ENCODE measurements at places on chromosomes 7 and 10.

DNA sequence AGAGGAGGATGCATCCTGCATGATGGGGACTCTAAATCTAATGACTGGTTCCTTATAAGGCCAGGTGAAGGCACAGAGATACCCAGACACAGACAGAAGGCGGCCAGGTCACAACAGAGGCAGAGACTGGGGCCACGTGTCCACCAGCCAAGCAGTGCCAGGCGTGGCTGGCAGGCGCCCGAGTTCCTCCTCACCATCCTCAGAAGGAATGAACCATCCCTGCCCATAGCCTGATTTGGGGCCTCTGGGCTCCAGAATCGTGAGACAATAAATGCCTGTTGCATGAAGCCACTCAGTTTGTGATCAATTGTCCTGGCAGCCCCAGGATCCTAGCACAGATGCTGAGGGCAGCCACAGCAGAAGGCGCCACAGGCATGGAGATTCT is 69.0 kb upstream of the TNRC18 start:
- no peak overlapping the region for H3K27ac ChIP-seq
- H3K36me3 ChIP-seq, result no peaks in the 10 kb centered on the region
- peaks cover 12% of the 10 kb centered on the region for H3K4me1 ChIP-seq
- H3K27me3 ChIP-seq, result no peaks in the 10 kb centered on the region

DNA sequence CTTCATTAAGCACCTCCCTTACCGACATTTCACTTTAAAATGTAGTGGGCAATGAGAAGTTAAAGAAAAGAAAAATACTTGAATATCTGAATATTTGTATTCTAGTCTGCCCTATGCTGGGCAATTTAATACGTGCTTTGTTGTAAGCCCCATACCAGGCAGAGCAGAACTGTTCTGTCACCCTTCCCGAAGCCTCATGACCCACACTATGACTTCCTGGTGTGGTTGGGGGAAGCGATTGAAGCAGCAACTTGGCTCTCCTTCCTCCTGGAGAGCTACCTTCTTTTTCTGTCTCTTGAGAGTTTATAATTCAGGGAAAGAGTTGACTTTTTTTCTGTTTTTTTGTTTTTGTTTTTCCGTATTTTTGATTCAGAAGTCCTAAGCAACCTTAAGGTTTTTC is 243.7 kb downstream of the INHBA start:
- H3K4me1 ChIP-seq, result peaks cover 2% of the 10 kb centered on the region
- no peak overlapping the region for H3K4me3 ChIP-seq
- no peaks in the 10 kb centered on the region for H3K27me3 ChIP-seq
- H3K36me3 ChIP-seq, result no peaks in the 10 kb centered on the region

DNA sequence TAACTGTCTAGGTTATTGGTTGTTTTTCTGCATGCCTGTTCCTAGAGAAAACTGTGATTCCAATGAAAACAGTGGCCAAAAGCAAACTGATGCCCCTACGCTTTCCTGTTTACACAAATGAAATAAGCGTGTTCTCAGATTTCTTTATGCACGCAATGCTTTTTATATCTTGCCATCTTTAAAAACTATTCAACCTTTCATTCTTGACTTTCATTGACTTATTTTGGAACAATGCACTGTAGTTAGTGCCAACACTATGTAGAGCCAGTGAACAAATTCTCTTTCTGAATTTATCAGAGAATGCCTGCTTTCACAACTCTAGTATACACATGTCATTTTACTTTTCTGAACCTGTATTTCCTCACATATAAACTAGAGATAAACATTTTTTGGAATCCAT is 86.6 kb downstream of the CABCOCO1 start:
- H3K4me3 ChIP-seq, result no peak overlapping the region
- H3K27me3 ChIP-seq, result no peaks in the 10 kb centered on the region
- peak; percentile 26 for DNase-seq
- no peak overlapping the region for H3K27ac ChIP-seq
- no peaks in the 10 kb centered on the region for H3K4me1 ChIP-seq
- no peaks in the 10 kb centered on the region for H3K36me3 ChIP-seq

DNA sequence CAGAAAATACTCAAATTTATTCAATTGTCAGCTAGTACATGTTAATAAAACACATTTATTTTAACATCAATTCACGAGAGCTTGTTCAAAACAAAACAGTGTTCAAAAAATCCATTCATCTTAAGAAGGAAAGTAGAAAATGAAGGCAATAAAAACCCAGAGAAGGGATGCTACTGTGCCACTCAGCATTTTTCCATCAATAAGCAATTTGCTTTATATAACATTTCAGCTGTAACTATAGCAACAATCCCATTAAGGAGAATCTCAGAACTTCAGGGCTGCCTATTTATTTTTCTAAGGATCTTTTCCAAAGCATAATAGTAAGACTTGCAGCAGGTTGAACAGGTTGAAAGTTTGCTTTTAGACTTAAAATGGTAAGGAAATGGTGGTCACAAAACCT is 190.5 kb downstream of the PCLO start:
- no peak overlapping the region for H3K4me3 ChIP-seq
- H3K27ac ChIP-seq, result no peak overlapping the region
- no peaks in the 10 kb centered on the region for H3K27me3 ChIP-seq

DNA sequence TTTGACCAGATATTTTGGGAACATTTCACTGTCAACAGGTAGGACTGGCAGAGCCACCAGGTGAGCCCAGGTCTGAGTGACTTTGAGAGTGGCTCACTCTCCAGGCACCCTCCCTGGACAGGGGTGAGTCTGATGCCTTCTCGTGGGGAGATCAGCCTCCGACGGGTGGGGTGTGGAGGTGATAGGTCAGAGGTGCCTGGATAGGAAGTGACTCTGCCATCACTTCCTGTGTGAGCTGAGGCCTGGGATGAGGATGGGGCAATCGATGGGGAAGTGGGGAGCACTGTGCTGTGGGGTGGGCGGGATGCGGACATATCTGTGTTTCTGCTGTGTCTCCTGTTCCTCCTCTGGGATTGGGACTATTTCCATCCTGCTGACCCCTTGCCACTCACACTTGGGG is 34.6 kb downstream of the IFT22 start:
- no peak overlapping the region for H3K4me3 ChIP-seq
- no peak overlapping the region for H3K27ac ChIP-seq
- no peak for DNase-seq
- H3K27me3 ChIP-seq, result peaks cover 4% of the 10 kb centered on the region
- H3K4me1 ChIP-seq, result no peaks in the 10 kb centered on the region
- H3K36me3 ChIP-seq, result no peaks in the 10 kb centered on the region

DNA sequence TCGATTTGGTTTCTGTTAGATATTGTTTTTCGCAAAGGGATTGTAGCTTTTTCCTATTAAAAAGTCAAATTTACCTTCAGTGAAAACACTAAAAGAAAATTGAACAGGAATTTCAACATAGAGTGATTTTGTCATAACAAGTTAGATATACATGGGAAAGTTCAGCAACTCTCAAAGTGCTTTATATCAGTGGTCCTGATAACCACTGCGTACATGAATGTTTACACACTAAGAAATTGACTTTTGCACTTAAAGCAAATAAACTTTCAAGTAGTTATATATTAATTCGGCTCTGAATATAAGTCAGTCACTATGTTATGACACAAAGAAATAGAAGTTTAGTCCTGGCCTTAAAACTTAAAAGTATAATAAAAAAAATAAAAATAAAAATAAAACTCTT is 101.3 kb upstream of the DKK1 start:
- H3K27ac ChIP-seq, result no peak overlapping the region
- no peak overlapping the region for H3K4me3 ChIP-seq
- H3K27me3 ChIP-seq, result no peaks in the 10 kb centered on the region
- no peaks in the 10 kb centered on the region for H3K36me3 ChIP-seq

DNA sequence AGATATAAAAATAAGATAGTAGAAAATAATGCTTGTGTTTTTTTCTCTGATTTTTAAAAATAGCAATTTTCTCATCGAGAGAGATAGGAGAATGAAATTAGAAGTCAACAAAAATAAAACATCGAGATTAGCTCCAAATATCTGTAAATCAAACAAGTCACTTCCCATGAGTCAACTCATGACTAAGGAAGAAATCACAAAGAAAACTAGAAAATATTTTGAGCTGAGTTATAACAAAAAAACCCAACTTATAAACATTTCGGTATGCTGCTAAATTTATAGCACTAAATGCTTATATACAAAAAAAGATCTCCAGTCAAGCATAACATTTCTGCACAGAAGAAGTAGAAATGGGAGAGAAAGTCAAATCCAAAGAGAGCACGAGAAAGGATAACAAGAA is 140.1 kb downstream of the ITGA8 start:
- peaks cover 4% of the 10 kb centered on the region for H3K4me1 ChIP-seq
- no peaks in the 10 kb centered on the region for H3K27me3 ChIP-seq
- no peak overlapping the region for H3K27ac ChIP-seq
- peaks cover 12% of the 10 kb centered on the region for H3K36me3 ChIP-seq
- no peak overlapping the region for H3K4me3 ChIP-seq

All from lung (tissue), 17 donors.